ENCODE measurements at places on chromosomes 6 and 20.

DNA sequence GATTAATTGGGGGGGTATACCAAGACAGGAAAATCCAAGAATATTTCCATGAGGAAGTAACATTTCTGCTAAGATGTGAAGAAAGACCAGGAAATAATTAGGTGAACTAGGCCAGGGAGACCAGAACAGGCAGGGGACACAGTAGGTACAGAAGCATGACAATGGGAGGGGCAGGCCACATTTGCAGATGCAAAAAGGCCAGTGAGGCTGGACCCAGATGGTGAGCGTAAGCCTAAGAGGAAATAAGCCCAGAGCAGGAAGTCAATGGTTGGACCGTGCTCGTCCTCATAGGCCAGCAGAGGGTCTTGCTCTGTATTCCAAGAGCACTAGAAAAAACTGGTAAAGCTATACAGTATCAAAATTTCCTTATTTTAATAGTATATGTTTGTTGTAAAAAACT, 9.4 kb downstream of the CEP162 start:
- no peak for DNase-seq

DNA sequence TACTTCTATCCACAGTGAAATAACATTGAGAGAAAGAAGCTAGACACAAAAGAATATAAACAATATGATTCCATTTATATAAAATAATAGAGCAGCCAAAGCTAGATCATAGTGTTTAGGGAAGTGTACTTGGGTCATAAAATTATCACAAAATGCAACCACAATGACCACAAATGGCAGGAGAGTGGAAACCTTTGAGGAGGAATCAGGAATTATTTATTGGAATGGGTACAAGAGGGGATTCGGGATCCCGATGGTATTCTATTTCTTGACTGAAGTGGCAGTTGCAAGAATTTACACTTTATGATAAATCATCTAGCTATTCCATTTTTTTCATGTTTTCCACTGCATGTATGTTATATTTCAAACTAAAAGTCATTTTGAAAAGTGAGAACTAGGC, 76.1 kb downstream of the IPCEF1 start:
- no peak for DNase-seq

- no peak for DNase-seq
Observed at GRCh38 chr20:52864916-52865605, 107.1 kb upstream of the TSHZ2 start.

- DNase-seq: no peak
Observed at GRCh38 chr6:125114248-125114858, 39.2 kb upstream of the TPD52L1 start.

DNA sequence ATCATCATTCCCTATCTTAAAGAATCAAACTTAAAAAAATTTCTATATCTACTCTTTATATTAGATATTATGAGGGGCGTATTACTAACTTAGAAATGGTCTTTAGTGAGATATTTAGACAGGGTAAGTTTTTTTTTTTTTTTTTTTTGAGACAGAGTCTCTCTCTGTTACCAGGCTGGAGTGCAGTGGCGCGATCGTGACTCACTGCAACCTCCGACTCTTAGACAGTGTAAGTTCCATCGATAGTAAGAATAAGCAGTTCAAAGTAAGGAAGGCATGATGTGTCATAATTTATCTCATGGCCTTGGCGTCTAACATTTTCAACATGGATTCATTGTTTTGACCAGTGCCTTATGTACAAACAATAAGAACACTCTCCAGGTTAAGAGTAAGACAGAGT, 72.4 kb downstream of the MLIP start:
- DNase-seq: no peak

GRCh38 chr6:69340196-69340595, 456.6 kb downstream of the LMBRD1 start:
- DNase-seq: no peak

- no peak for DNase-seq
Observed at GRCh38 chr6:53979468-53980067, 131.7 kb upstream of the MLIP start.

- DNase-seq: no peak
Observed at GRCh38 chr20:31440012-31440659, at the start of gene DEFB123. Gene DEFB123, plus strand, starts transcription at chr20:31440632. Its CDS starts 67 bp downstream, at chr20:31440699.

DNA sequence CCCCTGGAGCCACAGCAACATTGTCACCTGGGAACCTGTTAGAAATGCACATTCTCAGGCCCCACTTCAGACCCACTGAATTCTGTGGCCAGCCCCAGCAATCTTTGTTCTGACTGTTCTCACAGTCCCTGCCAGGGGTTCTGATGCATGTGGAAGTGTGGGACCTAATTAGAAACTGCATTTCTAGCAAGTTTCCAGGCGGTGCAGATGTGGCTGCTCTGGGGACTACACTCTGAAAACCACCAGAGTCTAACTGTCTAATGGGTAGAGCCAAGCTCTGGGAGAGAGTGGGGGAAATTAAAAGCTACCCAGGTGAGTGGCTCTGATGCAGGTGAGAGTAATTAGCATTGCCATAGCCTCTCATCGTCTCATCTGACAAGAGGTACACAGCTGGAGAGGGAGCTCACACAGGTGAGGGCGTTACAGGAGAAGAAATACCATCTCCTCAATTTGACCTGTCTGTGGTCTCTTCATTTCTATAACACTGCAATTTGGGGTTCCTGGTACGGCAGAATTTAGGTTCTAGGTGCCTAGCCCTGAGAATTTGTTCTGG, 66.0 kb downstream of the SNX5 start:
- DNase-seq: no peak

GRCh38 chr20:34639755-34640222, 37.1 kb downstream of the PIGU start:
- no peak for DNase-seq

- no peak for DNase-seq
Observed at GRCh38 chr6:149089510-149089909, 228.0 kb upstream of the TAB2 start.

GRCh38 chr6:28618898-28619555, 93.3 kb downstream of the GPX5 start:
- no peak for DNase-seq

All from stimulated activated CD8-positive, alpha-beta memory T cell treated with anti-CD3 and anti-CD28 coated beads, Interleukin-7, amount 100 ng/mL, for 24 hours (primary cell).